ENCODE measurements at places on chromosomes 12 and 14.

DNA sequence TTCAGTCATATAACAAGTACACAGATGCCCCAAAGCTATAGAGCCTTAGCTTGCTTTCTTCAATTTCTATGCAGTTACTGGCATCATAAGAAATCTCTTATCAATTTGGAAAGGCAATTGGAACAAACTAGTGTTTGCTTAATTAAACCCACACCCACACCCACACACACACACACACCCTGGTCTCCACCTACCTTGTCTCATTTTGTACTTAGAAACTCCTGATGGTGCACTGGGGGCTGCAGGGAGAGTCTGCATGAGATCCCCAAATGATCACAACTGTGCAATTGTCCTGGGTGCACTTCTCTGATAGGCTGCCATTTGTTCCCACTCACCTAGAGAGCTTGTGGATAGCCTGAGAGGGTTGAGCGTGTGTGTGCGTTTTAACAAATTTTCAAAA, 40.5 kb upstream of the PTCSC3 start:
- DNase-seq: no peak

- DNase-seq: no peak
Measured at GRCh38 chr14:39264558-39264957, 30.8 kb downstream of the MIA2 start.

GRCh38 chr12:1328391-1328790, 266.0 kb downstream of the FBXL14 start:
- DNase-seq: no peak

GRCh38 chr12:72586456-72586855, 314.3 kb downstream of the TRHDE start:
- no peak for DNase-seq

DNA sequence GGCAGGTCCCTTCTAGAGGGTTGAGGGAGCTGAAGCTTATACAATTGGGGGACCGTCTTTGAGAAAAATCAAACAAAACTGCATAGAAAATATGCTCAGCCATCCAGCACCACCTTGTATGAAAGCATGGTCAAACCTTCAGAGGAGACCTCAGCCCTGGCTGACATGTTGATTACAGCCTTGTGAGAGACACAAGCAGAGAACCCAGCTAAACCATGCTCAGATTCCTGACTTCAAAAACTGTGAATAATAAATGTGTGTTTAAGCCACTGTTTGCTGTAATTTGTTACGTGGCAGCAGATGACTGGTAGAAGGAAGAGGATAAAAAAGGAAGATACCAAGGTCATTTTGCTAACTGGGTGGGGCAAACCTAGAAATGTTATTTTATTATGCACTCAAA, 115.7 kb downstream of the NUAK1 start:
- DNase-seq: no peak

GRCh38 chr12:12018454-12018853, 52.3 kb upstream of the BCL2L14 start:
- peak; percentile 67 for DNase-seq

GRCh38 chr12:52007982-52008510, 1.3 kb downstream of the TAMALIN start:
- DNase-seq: no peak

DNA sequence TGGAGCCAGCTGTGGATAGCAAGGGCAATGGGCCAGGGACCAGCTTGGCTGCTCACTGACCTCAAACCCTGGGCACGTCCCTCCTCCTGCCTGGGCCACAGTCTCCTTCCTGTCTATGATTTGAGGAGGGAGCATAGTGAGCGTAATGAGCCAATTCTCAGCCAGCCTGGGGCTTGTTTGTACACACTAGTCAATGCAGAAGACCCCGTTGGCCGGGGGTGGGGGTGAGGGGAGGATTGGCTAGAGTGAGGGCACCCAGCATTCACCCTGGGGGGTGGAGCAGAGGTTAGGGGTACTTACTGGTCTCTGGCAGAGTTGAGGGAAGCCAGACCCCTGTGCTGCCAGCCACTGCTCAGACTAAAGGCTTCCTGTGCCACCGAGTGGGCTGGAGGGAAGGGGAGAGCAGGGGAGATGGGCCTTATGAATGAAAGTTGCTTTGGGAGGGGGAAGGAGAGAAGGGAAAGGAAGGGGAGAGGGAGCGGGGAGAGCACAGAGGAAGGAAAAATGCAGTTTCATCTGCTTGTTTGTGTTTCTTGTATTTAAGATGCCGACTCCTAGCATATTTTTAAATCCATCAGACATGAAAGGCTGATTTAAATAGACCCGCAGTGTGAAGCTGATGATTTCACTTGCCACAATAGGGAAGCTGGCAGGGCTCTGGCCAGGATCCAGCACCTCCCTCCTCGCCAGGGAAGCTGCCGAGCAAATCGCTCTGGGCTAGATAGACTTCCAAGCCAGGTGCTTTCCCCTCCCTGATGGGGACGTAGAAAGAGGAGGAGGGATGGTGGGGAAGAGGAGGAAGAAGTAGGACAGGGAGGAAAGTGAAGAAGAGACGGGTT, 114.0 kb downstream of the PRMT8 start:
- DNase-seq: peak; percentile 62

DNA sequence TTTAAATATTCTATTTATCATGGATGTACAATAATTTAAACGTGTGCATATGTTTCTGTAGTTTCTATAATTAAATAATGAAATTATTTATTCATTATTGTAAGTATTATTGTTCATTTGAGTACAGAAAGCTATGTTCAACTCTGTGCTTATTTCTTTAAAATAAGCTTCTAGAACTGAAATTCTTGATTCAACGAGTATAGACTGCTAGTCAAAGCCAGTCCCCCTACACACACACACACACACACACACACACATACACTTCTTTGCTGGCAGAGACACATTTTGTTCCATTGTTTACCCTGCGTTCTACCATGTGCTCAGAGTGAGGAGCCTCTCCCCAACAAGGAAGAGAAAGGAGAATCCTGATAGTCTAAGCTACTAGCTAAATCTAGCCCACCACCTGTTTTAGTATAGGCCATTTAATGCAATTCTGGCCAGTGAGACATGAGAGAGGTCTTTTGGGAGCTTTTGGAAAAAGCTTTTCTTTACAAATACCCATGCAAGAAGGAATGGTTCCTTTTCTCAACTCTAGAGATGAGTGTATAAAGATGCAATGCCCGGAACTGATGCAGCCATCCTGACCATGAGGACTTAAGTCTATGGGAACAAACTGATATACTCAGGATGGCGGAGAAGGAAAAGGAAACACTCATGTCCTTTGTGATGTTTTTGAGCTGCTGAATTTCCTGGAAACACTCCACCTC, 161.4 kb downstream of the NDUFA12 start:
- DNase-seq: no peak

DNA sequence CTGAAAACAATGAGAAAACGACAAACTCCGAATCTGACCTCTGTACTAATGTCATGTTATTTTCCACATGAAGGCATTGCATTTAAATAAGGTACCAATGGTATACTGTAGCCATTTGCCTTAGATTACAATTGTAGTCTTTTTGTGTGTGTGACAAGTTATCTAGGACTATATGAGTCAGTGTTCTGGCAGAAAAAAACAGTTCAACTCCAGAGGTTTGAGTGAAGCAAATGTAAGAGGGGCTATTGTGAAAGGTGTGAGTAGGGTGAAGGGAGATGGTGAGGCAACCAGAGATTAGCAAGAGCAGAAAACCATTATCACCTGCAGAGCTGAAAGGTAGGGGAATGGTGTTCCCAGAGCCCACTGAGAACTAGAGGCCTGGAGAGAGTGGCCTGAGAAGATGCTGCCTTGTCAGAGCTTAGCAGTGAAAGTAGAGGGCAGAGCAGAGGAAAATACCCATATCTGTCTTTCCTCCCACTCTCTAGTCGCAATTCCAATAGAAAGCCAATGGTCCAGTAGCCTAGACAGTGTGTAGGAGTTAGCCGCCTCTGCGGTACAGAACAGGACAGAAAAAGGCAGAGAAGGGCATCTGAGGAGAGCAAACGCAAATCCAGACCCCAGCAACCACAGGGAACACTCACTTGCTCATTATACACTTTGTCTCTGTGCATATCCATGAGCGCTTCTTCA, 112.2 kb downstream of the DYRK2 start:
- DNase-seq: no peak

DNA sequence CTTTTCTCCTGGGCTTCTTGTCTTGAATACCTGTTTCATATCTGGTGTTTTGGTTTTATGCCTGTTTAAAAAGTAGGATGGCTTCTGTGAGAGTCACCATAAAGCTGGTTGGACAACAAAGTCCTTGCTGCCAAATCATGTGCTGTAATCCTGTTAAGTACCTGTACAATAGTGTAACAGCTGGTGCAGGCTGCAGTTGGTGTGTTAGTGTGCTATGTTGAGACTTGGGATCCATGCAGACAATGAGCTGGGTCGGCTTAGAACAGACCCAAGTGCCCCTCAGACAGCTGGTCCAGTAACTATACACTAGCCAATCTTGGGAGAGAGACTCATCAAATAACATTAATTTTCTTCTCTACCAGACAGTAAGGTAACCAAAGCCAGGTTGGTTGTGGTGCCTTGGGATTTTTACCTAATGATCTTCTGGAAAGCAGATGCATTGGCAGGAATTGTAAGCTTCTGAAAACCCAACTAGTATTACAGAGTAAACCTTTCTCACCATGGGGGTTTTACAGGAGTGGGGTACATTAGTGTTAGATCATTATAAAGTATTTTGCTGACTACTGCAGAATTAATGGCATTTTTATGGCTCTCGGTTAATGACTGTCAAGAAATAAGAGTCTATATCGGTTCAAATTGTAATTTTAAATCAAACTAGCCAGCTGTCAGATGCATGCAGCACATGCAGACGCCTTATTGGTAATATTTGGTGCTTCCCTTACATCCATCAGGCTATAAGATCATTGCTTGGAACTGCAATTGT, 231.2 kb downstream of the PDZRN4 start:
- no peak for DNase-seq

- no peak for DNase-seq
Measured at GRCh38 chr14:74720526-74720925, 7.6 kb downstream of the FCF1 start.

DNA sequence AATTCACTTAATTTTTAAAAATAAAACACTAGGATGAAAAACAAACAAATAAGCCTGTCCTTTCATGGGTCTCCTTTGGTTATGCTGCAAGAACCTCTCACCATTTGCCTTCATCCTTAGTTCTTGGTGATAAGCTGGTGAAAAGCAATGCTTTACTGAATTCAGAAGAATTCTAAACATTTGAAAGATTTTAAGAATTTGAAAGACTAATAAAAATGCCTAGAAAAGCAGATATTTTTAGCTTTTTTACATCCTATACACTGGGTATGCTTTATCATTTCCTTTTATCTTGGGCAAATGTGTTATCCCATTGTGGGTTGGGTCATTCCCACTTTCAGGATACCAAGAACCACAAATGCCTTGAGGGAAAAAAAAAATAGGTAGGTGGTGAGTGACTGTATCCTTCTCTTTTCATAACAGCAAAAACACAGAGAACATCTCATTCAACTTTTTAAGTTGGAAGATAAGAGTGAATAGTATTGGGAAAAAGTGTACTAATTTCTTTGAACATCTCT, 197.1 kb upstream of the ABCD2 start:
- DNase-seq: no peak

GRCh38 chr12:95862038-95862437, 3.3 kb downstream of the SNRPF start:
- no peak for DNase-seq

DNA sequence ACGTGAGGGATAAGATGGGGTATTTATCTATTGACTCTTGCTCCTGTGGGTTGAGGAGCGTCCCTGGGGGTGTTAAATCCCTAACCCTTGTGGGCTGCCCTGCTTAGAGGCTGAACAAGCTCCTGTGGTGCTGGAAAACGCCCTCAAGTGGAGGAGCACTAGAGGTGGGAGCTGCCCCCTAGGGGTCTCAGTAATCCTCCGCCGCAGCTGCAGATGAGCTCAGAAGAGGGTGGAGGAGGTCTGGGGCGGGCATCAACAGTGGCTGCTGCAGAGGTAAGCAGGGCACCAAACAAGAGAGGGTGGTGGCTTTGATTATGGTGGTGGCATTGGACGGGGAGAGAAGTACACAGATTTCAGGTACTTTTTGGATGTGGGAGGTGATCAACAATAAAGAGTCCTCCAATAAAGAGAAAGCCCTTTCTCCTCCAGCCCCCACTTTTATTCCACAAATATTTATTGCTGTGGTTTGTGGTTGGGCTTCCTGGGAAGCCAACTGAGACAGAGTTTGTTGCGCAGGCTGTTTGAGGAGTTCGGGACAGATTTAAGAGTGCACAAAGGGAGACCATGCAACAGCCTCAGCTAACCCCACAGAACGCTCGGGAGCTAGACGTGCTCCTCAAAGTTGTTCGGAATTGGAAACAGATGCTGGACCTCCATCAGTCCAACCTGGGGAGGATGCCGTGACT, 179.9 kb downstream of the ADCK1 start:
- DNase-seq: no peak

DNA sequence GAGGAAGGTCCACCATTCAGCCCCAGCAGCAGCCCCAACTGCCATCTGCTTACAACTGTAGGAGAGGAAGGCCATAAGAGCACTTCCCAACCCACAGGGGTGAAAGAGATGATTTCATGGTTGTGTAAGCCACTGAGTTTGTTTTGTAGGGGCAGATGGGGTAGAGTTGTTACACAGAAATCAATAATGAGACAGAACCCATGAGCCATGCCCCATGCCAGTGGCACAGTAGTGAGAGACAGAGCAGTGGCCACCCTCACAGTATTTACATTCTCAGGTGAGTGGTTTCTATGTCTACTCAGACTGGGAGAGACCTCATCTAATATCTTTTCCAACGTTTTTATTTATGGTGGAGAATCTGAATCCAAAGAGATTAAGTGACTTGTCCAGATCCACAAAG, 68.6 kb downstream of the NUAK1 start:
- DNase-seq: no peak

- DNase-seq: no peak
Measured at GRCh38 chr14:70893062-70893845, 14.0 kb upstream of the PCNX1 start.

- DNase-seq: no peak
Measured at GRCh38 chr12:103824290-103824689, 16.7 kb downstream of the NT5DC3 start.

DNA sequence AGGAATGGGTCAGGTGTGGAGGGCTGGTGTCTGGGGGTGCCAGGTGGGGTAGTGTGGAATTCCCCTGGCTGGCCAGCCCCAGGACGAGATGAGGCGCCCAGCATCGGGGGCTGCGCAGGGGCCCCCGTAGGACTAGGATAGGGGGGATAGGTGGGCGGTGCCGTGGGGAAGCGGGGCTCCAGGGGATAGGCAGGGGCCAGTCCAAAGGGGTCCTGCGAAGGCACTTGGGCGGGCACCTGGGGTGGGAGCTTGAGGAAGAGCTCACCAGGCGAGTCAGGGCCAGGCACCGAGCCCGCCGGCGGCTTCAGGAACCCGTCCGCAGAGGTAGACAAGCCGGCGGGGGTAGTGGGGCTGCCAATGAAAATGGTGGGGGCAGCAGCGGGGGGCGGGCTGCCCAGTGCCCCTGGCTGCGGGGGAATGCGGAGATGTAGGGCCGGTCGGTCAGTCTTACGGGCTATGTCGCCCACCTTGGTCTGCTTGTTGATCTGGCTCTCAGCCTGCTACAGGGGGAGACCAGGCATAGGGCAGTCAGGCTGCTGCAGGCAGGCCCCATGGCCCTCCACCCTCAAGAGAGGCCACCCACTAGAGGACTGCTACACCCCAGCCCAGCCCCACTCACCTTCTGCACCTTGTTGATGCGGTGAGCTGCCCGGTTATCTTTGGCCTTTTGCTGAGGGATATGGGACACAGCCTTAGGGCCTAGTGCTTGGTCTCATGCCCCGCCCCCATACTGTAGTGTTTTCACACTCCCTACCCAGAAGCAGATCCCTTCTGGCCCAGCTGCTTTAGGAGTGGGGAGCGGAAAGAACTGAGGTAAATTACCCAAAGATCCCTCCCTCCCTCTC, 19.3 kb downstream of the KMT2D start:
- DNase-seq: no peak

- DNase-seq: peak; percentile 61
Measured at GRCh38 chr12:123905319-123905925, 67.2 kb downstream of the CCDC92 start.

GRCh38 chr12:100820314-100820713, 25.7 kb downstream of the ANO4 start:
- DNase-seq: no peak
